ENCODE measurements at places on chromosomes 5 and 9.

DNA sequence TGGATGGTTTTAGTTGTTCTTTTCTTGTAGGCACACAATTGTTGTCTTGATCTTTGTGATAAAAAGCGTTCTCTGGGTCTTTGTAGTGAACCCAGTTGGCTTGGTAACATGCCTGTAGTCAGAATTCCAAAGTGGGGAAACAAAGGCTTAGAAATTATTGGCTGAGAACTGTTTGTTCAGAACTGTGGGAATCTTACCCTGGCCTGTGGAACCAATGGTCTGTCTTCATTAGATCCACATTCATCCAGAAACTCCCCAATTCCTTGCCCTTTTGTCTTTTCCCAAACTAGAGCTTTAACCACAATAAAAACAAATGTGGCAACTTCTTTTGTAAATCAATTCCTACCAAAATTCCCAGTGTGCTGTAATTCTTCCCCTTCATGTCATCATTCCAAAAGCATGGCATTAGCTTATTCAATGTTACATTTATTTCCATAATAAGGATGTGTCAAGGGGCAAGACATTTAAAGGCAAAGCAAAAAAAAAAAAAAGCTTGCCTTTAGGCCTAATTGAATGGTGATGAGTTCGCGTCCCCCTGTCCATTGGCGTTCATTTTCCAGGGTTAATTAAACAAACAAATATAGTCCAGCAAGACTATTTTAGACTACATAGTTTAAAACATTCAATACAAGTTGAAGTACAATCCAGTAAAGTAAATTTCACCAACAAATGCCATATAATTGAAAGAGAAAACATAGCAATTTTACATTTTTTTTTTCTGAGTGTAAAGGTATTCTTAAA is 249.8 kb upstream of the ZNF608 start:
- no peak for DNase-seq

DNA sequence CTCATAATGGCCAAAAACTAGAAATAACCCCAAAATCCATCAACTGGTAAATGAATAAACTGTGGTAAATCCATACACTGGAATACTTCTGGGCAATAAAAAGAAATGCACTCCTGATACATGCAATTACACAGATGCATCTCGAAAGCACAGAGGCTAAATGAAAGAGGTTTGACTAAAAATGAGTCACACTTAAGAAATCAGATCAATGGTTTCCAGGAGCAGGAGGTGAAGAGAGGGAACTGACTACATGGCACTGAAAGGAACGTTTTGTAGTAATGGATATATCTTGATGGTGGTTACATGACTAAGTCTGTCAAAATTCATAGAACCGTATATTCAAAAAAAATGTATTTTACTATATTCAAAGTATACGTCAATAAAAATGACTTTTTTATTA is 42.4 kb downstream of the STRBP start:
- DNase-seq: no peak

GRCh38 chr5:42994555-42995359 is 45.4 kb downstream of the ANXA2R start:
- DNase-seq: peak; percentile 69

DNA sequence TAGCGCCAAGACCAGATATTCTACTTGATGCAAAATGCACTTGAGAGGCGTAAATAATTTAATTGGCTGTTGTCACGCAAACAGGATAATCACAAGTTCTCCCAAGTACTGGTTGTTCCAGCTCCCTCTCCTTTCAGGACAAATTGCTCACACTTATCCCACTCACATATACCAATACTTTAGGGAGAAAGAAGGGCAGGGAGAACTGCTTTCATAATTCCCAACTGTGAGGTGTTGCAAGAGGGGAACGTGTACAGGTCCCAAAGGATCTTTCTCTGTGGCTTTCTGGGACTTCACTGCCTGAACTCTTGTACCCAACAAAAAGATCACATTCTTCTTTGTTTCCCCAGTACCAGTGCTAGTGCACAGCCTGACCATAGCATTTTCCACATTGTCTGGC is 21.5 kb upstream of the TGFBI start:
- no peak for DNase-seq

GRCh38 chr5:170623576-170624181 is 119.9 kb downstream of the KCNIP1 start:
- no peak for DNase-seq

All from stimulated activated CD8-positive, alpha-beta memory T cell treated with anti-CD3 and anti-CD28 coated beads, Interleukin-2, amount 100 ng/mL, for 1 hour (primary cell).